Occipital lobe (tissue), 3 donors: ENCODE measurements at places on chromosomes 2 and 18. TPM values are rescaled to one million over a fixed set of nuclear protein-coding genes. Genes with fewer than 3 reads are reported as not detected.

DNA sequence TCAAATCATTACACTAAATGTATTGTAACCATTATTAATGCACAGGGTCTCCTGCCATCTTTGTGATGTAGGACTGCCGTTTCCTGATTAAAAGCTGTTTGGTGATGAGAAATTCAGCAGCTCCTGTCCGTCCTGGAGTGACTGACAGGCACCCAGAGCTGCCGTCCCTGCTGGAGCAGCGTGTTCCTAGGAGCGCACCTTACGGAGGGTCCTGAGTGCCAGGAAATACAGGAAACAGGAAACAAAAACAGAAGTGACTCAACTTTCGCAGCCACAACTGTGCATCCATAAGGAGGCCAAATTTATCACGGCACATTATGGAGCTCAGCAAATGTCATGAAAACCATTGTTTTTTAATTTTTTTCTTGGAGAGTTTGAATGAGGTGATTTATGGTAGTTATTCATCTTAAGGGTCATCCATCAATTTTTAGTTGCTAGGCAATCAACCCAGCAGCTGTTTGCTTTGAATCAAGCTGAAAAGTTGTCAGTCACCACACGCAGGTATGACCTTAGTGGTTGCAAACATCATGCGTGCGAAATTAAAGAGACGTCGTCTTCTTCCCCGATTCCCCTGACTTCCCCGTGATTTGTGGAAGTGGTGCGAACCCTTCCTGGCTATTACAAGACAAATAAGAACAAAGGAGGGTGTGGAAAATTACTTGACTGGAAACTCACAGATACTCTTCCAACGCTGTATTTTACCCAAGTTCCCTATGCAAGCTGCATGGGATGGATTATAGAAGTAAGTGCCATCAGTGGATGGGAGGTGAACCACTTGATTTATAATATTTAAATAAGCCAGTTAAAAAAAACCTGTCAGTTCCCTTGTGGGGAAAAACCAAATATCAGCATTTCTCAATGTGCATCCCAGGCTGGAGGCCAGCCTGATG is 19.8 kb downstream of the TSHZ1 start:
- no peak for DNase-seq

The DLX1 gene
- 21.4 TPM for total RNA-seq

GRCh38 chr2:85257359-85257969 is 70.3 kb downstream of the TGOLN2 start:
- no peak for DNase-seq

The ALLC gene
- total RNA-seq: not detected

DNA sequence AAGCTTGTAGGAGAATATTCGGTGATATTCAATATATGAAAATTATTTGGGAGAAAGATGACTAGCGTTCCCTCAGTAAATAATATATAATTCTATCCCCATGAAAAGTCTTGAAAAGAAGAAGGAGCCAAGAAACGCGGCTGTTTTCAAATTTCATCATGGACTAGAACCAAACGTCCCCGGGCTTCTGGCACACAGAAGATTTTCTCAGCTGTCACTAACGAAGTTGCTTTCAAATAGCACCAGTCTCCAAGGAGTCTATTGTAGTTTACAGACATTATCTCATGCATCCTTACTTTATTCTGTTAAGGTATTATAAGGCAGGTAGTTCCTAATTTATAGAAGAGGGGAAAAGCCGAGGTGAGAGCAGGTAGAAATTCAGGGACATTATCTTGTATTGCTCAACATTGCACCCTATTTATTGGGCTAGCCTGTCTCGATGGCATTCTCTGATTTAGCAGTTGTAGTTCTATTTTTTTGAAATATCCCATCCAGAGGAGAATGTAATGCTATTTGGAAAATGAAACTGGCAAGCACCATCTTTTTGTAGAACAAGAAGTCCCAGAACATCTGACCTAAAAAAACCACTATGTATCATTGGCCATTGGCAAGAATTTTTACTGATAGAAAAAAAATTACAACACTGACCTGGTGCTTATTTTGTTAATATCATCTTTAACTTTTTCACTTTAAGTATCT is 198.1 kb upstream of the RASGRP3 start:
- DNase-seq: peak; percentile 3

The RNU2-63P gene
- not detected for total RNA-seq

GRCh38 chr2:142673836-142674235 is 203.6 kb upstream of the KYNU start:
- no peak for DNase-seq

DNA sequence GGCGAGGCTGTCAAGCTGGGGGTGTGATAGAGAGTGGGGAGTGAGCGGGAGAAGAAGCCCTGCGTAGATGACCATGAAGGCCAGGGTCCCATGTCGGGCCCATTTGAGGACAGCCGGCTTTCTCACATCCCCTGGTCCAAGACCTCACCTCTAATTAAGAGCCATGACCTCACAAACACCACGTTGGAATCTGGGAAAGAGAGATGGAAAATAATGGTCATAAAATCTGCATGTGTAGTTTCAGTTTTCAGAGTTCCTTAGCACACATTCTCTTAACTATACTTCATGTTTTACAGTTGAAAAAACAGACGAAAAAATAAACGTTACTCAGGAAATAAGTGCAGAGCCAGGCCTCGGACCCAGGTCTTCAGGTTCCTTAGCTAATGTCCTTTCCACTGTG is 244.8 kb upstream of the SIX2 start:
- no peak for DNase-seq

DNA sequence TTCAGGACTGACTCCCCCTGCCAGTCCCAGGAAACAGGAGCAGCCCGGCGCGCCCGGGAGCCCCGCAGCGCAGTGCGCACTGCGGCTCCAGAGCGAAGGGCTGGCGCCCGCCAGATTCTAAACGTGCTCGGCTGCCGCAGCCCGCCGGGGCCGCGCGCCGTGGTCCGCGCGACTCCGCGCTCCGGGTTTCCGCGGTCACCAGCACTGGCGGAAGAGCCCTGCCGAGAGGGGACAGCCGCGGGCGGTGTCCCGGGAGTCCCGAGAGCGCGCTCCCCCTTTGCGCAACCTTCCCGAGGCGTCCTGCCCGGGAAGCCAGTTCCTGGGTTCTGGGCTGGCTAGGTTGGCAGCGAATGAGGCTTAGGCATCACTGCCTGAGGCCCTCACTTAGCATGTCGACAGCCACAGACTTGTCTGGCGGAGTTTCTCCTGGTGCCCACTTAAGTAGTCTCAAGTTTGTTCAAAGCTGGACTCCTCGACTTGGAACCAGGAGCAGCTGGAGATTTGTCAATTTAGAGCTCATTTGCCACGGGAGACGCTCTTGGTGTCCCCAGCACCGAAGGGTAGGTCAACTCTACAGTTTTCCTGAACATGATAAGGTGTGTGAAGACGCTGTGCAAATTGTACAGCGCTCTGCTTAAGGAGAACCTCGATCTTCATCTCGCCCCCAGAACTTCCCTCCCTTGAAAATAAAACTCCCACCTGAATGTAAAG is 1.5 kb upstream of the VSNL1 start:
- peak; percentile 43 for DNase-seq

The TOGARAM2 gene
- total RNA-seq: under 0.01 TPM

DNA sequence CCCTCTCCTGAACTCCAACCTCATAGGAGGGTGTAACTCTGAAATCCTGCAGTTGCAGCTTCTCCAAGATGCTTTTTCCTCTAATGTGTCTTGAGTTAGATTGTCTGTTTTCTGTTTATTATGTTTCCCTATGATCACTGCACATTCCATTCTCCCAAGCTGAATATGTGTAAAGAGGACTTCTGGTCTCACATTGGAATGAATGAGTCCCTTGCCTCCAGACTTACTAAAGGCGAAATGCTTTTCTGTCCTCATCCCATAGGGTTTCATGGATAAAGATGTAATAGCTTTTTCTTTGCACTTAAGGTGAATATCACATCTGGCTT is 35.5 kb upstream of the CYP27A1 start:
- no peak for DNase-seq

The KCTD1 gene
- 22.8 TPM for total RNA-seq

DNA sequence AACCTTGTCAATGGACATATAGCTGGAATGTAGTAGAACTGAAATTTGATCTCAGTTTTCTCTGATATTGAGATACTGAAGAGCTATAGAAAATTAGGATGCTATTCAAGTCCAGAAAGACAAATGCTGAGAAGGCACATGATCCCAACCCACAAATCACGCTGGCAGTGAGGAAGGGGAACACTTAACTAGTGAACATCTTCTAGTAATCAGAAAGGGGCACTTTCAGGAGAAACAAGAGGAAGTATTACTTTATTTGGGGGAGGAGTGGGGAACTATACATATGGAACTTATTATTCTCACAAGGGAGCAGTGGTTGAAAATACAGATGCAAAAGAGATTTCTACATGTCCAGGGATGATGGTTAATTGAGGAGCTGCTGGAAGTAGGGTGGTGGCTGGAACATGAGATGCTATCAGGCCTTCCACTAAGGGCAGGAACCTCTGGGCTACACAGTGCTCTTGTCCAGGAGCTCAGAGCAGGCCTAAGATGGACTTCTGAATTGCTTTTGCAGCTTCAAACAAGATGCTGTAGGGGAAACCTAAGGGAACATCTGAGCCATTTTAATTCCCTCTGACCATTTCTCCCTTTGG is 79.3 kb downstream of the TGFA start:
- DNase-seq: no peak

- DNase-seq: no peak
Measured at GRCh38 chr2:1515073-1515430, 101.8 kb downstream of the TPO start.
